ENCODE measurements at places on chromosomes 1 and 21. TPM values are rescaled to one million over a fixed set of nuclear protein-coding genes. Genes with fewer than 3 reads are reported as not detected.

- H3K4me3 ChIP-seq = no peak overlapping the region
- no peaks in the 10 kb centered on the region for H3K36me3 ChIP-seq
- no peak overlapping the region for H3K27ac ChIP-seq
- H3K4me1 ChIP-seq = no peaks in the 10 kb centered on the region
- no peaks in the 10 kb centered on the region for H3K27me3 ChIP-seq
Measured at GRCh38 chr1:71166178-71167173, 85.6 kb upstream of the ZRANB2 start.

GRCh38 chr1:231094421-231094820, 54.4 kb upstream of the FAM89A start:
- peaks cover 21% of the 10 kb centered on the region for H3K27me3 ChIP-seq
- no peak for DNase-seq
- peaks cover 2% of the 10 kb centered on the region for H3K36me3 ChIP-seq
- no peak overlapping the region for H3K27ac ChIP-seq
- H3K4me1 ChIP-seq = peaks cover 9% of the 10 kb centered on the region

TNFRSF14 gene
- 6.5 TPM for total RNA-seq

DNA sequence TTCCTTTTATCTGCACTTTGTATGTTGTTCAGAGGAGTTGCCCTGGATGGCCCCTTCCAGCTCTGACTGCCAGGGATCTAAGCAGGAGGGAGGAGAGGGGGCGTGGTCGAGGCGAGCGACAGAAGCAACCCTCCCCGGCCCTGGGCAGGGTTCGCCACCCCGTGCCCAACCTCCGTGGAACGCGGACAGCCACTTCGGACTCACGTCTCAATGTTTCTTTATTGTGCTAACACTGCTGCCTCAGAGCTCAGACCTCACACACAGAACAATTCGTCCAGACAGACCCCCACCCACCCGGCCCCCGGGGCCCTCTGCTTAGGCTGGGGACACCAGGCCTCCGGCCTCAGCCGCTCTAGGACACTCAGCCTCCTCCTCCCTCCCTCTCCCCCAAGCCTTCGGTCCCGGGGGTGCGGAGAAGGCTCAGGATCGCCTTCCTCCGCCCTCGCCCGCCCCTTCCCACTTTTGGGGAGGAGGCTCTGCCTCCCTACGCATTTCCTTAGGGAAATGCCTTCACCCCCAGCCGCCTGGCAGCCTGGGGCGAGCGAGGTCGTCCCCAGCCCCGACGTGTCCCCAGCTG, 8.3 kb downstream of the VSIG8 start:
- DNase-seq = no peak
- peak overlapping the region; percentile 86 for H3K27ac ChIP-seq
- H3K4me1 ChIP-seq = peaks cover 20% of the 10 kb centered on the region
- H3K36me3 ChIP-seq = no peaks in the 10 kb centered on the region

TMPRSS2 gene
- total RNA-seq = 0.21 TPM

DNA sequence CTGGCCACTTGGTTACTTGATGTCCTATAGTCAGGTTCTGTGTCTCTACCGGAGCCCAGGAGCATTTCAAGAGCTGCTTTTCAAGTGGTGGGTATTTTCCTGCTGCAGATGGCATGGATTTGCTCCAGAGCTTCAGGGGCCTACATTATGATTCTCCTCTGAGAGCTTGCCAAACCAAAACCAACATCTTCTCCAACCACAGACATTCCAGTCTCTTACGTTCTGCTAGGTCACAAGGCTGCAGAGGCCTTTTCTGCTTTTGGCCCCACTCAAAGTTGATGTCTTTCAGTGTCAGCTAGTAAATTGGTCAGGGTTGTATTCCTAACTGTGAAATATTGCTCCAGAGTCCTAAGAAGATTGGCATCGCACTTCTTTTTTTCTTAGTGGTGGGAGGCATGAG, 14.7 kb upstream of the AQP10 start:
- H3K4me3 ChIP-seq = no peak overlapping the region
- H3K4me1 ChIP-seq = no peaks in the 10 kb centered on the region
- no peak for DNase-seq
- H3K27me3 ChIP-seq = peaks cover 12% of the 10 kb centered on the region
- H3K27ac ChIP-seq = no peak overlapping the region

NUDT17 gene
- 4.3 TPM for total RNA-seq

- no peak overlapping the region for H3K4me3 ChIP-seq
- no peaks in the 10 kb centered on the region for H3K27me3 ChIP-seq
- peaks cover 68% of the 10 kb centered on the region for H3K4me1 ChIP-seq
- no peak for DNase-seq
Measured at GRCh38 chr1:21916447-21917238, 20.5 kb downstream of the HSPG2 start.

DNA sequence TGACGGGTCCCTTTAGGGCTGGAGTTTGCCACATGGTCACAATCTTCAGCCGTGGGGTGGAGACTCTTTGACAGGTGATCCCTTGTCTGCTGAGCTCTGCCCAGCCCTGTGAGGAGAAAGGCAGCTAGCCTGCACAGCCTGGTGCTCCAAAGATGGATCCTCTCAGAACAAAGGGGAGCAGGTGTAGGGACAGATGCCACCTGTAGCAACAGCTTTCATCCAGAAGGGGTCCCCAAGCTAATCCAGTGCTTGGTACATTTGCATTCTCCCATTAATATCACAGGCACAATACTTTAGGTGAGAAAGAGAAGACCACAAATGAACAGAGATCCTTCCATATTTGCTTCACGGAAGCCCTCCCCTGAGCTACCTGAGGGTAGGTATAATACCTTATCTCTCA, 93.2 kb downstream of the CCDC185 start:
- no peak for DNase-seq
- H3K4me1 ChIP-seq = no peaks in the 10 kb centered on the region
- H3K27ac ChIP-seq = no peak overlapping the region
- no peaks in the 10 kb centered on the region for H3K36me3 ChIP-seq

DNA sequence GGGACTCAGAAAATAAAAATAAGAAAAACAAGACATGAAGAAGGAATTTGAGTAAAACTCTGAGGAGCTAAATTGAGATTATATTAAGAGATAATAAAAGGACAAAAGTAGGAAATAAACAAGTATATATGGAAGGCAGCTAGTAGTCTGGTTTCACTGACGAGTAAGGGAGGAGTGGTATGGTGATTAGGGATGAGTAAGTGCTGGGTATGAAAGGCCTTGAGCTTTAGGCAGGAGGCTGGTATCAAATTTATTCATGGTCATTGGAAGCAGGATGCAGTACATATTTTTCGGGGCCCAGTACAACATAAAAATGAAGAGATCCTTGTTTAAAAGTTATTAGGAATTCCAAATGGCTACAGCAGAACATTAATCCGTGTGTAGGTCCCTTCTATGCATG, 789.7 kb upstream of the PRMT6 start:
- H3K36me3 ChIP-seq = no peaks in the 10 kb centered on the region
- no peak overlapping the region for H3K4me3 ChIP-seq
- H3K4me1 ChIP-seq = no peaks in the 10 kb centered on the region
- H3K27me3 ChIP-seq = peaks cover 2% of the 10 kb centered on the region
- DNase-seq = no peak

GRCh38 chr21:41387042-41387819, 25.4 kb downstream of the MX2 start:
- no peaks in the 10 kb centered on the region for H3K4me1 ChIP-seq
- no peak for DNase-seq
- H3K27me3 ChIP-seq = peaks cover 19% of the 10 kb centered on the region
- H3K4me3 ChIP-seq = no peak overlapping the region
- no peak overlapping the region for H3K27ac ChIP-seq
- no peaks in the 10 kb centered on the region for H3K36me3 ChIP-seq

DNA sequence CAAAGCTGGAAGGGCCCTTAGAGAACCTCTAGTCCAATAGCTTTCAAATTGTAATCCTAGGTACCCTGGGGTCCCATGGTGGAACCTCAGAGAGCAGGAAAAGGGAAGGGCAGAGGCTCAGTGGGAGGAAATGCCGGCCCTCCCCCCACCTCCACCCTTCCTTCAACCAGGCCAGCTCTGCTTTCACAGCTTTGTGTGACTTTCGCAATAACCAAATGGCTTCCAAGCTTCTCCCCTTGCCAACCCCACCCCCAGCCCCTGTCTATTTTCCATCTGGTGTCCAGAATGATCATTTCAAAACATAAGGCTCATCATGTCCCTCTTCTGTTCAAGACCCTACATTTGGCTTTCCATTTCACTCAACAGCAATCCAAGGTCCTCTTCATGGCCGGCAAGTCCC, 74.4 kb downstream of the CD58 start:
- no peak overlapping the region for H3K4me3 ChIP-seq
- no peak for DNase-seq
- H3K4me1 ChIP-seq = peaks cover 56% of the 10 kb centered on the region
- no peaks in the 10 kb centered on the region for H3K36me3 ChIP-seq
- H3K27me3 ChIP-seq = no peaks in the 10 kb centered on the region

- H3K27ac ChIP-seq = peak overlapping the region; percentile 88
- no peak for DNase-seq
- H3K4me1 ChIP-seq = peaks cover 49% of the 10 kb centered on the region
- no peaks in the 10 kb centered on the region for H3K27me3 ChIP-seq
- peaks cover 2% of the 10 kb centered on the region for H3K36me3 ChIP-seq
- H3K4me3 ChIP-seq = peak overlapping the region; percentile 86
Measured at GRCh38 chr1:231420299-231420958, 1.7 kb downstream of the EGLN1 start.

DNA sequence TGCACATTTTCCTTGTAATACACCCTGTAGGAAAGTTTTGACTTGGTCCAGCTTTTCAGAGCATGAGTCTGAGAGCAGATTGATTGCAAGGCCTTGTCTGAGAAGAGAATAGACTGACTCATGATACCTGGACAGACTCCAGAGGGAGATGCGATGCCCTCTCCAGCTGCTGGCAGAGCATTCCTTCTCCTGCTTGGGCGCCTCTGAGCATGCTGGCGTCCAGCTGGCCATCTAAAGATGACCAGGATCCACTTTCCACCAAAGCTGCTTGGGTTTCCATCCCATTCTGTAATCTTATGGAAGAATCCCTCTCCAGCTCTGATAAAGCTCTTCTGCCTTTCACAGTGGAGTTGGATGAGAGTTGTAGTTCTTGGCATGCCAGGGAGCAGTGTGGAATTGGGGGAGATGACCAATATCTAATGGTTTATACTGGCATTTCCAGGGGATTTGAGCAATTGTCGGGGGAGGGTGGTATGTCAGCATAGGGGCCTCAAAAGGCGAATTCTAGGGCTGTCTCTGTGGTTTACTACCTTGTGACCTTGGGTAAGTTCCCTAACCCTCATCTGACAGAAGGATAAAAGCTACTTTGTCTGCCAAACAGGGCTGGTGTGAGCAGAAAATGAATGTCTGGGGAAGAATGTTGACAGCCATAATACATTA, 19.5 kb downstream of the SZRD1 start:
- H3K36me3 ChIP-seq = peaks cover 4% of the 10 kb centered on the region
- peak overlapping the region; percentile 80 for H3K27ac ChIP-seq
- H3K4me1 ChIP-seq = peaks cover 49% of the 10 kb centered on the region

- no peaks in the 10 kb centered on the region for H3K36me3 ChIP-seq
- no peak overlapping the region for H3K27ac ChIP-seq
- H3K4me1 ChIP-seq = no peaks in the 10 kb centered on the region
- H3K27me3 ChIP-seq = peaks cover 3% of the 10 kb centered on the region
- H3K4me3 ChIP-seq = no peak overlapping the region
Measured at GRCh38 chr1:199948587-199949280, 78.8 kb upstream of the NR5A2 start.

DNA sequence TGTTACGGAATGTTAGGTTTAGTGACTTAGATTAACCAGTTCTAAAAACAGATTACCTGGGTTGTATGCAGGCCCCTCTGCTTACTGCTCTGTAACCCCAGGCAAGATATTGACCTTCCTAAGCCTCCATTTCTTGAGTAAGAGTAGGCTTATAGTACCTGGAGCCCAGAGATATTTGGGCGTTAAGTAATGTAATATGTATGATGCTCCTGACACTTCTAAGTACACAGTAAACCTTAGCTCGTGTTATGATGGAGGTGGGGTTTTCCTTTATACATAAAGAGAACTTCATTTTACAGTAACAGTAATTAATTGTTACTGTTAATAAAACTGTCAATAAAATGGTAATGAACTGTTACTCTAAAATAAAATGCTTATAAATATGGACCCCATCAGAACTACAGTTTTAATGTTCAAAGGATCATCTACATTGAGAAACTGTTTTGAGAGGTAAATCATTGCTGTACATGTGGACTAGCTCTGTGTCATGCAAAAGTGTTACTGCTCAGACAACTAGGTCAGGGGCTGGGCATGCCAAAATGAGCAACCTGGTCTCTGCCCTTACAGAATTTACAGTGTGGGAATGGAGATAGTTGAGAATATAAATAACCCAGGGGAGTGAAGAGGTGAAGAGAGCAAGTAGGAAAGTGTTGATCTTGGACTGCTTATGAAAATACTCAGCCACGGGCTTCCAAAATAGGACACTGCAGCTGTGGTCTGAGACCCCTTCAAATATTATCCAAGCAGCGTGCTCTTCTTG, 26.6 kb downstream of the LRRC8C start:
- peaks cover 38% of the 10 kb centered on the region for H3K4me1 ChIP-seq
- H3K27ac ChIP-seq = peak overlapping the region; percentile 40
- H3K36me3 ChIP-seq = peaks cover 8% of the 10 kb centered on the region
- H3K27me3 ChIP-seq = no peaks in the 10 kb centered on the region
- no peak overlapping the region for H3K4me3 ChIP-seq
- DNase-seq = no peak

- no peak overlapping the region for H3K4me3 ChIP-seq
- H3K36me3 ChIP-seq = no peaks in the 10 kb centered on the region
- H3K27me3 ChIP-seq = peaks cover 3% of the 10 kb centered on the region
- peaks cover 20% of the 10 kb centered on the region for H3K4me1 ChIP-seq
- H3K27ac ChIP-seq = no peak overlapping the region
- DNase-seq = no peak
Measured at GRCh38 chr1:216183007-216183406, 240.2 kb downstream of the USH2A start.

FAM167B gene
- 2.8 TPM for total RNA-seq

GRCh38 chr1:110076789-110077500, 6.5 kb upstream of the ALX3 start:
- no peak overlapping the region for H3K4me3 ChIP-seq
- H3K27ac ChIP-seq = no peak overlapping the region
- H3K27me3 ChIP-seq = peaks cover 65% of the 10 kb centered on the region
- DNase-seq = no peak
- no peaks in the 10 kb centered on the region for H3K36me3 ChIP-seq

DNA sequence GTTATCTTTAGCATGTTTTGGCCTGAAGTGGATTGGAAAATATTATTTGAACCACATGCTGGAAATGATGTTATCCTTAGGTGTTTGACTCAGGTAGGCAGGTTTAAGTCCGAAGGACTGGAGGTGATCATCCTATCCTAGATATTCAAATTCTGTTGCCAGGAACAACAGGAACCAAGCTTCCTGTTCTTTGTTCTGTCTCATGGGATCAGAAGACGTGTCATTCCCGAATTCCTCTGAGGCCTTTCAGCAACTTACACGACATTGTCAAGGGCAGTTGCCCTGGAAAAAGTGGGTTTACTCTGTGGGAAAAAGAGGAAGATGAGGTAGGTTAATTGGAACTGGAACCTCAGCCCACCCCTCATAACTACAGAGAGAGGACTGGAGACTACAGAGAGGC, 36.6 kb downstream of the SLAMF6 start:
- no peak overlapping the region for H3K4me3 ChIP-seq
- no peaks in the 10 kb centered on the region for H3K4me1 ChIP-seq
- H3K27me3 ChIP-seq = peaks cover 4% of the 10 kb centered on the region

Measured in osteocyte (in vitro differentiated cells).